ENCODE measurements at places on chromosomes 16 and 17. TPM values are rescaled to one million over a fixed set of nuclear protein-coding genes. Genes with fewer than 3 reads are reported as not detected.
A peak's percentile ranks its signal among the peaks of the same experiment; 100 is the strongest.

DNA sequence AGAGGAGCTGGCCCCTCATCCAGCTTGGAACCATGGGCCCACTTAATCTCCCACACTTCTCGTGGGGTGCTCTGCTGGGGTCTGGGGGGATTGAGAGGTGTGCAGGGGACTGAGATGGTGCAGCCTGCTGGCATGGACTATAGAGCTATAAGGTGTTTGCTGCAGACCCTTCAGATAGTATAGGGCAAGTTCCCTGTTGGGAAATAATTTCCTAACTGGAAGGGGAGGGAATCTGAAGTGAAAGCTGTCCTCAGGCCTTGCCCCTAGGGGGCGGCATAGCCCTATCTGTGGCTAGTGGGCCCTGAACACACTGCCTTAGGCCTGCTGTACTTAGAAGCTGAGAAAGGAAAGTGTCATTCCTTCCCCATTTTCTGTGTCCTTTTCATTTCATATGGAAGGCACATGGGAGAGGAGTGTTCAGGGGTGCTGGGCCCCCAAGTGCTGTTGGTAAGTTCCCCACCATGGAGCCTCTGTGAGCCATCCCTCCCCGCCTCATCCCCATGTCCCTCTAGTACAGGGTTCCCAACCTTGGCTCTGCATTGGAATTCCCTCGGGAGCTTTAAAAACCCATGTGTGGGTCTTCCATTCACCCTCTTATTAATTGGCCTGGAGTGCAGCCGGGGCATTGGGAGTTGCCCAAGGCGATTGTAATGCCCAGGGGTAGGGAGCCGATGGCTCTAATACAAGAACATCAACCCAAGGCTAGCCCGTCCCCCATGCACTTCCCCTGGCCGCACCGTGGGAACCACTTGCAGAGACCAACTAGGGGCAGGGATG lies 19.7 kb downstream of the GOSR2 start:
- DNase-seq, result peak; percentile 85

DNA sequence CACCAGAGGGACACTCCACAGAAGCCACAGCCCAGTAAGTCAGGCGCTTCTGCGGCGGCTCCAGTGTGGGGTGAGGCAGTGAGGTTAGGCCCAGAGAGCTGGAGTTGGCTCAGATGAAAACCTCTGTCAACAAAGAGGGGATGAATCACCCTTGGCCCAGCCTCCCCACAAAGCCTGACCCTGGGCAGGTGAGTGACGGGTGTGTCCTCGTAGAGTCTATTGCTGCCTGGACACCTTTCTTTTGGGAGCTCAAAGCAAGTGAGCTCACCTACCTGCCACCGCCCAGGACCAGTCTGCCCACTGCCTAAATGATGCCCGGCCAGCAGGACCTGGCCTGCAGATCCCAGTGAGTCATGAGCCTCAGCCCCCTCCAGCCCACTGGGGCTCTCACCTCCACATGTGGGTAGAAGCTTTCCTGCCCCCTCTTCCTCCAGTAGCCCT lies 24.9 kb upstream of the DBNDD1 start:
- peak; percentile 80 for DNase-seq

GRCh38 chr17:42889809-42890208 lies 10.8 kb upstream of the G6PC1 start:
- DNase-seq, result no peak

Gene GAS2L2
- not detected for polyA plus RNA-seq

- no peak for DNase-seq
These were observed 55.7 kb downstream of the PLD6 start for GRCh38 chr17:17150448-17150800.

DNA sequence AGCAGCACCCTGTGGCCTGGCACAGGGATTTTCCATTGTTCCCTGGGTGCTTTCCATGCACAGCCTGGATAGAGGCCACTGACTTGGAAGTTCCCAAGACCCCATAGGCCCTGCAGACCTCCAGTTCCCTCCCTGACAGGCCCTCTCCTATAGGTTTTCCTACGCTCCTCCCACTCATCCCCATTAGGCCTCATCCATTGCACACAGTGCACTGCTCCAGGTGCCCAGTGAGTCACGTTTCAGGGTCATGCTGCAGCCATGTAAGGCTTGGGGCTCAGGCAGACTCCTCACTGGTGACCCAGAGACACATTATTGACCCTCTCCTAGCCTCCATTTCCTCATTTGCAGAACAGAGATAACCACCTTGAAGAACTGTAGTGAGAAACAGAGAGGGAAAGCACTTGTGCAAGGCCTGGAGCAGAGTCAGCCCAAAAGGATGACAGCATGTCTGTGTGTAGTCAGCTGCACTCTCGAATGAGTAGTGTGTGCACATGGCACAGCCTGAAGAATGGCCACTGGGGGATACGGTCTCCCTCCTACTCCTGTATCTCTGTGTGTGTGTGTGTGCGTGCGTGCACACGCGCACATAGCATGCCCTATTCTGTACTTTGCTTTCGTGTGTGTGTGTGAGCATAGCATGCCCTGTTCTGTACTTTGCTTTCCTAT lies 26.8 kb downstream of the DRC3 start:
- no peak for DNase-seq

Gene WIPF2
- polyA plus RNA-seq, result 23.8 TPM

Gene LRRC37B
- polyA plus RNA-seq, result 13.3 TPM

Gene CMTM1
- 1.8 TPM for polyA plus RNA-seq

DNA sequence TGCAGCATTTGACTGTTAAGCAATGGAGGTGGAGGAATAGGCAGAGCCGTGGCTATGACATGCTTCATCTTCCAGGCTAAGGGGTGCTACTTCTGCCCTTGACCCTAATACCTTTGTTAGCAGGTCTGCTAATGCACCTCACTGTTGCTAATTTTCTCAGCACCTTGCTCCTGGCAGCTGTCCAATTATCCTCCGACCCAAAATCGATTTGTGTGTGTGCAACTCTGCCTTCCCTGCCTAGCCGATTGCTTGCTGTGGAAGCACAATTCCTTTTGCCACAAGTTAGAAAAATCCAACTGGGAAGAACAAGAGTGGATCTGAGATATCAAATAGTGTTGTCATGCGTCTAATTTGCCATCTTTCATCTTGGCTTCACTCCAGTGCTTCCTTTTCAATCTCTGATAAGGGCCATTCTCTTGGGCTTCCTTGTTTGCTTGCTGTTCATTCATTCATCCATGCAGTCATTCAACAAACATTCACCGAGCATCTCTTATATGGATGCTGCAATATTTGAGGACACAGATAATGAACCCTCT lies 422.8 kb downstream of the RBFOX1 start:
- DNase-seq, result peak; percentile 16

DNA sequence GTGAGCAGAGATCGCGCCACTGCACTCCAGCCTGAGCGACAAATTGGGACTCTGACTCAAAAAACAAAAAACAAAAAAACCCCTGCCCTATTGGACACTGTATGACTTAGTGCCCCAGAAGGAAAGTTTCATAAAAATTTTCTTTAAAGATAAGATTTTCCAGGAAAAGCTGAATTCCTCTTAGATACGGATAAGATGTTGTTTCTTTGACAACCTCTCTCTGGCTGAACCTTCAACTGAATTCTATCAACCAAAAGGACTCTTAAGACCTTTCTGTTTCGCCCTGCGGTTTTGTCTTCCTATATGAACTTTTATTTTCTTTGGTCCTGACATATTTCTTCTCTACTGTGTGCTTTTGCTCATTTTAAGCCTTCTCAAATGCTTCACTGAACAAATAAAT lies 35.8 kb downstream of the CPPED1 start:
- no peak for DNase-seq

GRCh38 chr17:36861531-36861930 lies 75.7 kb upstream of the LHX1 start:
- DNase-seq, result no peak

Gene HOXB4
- polyA plus RNA-seq, result 1.8 TPM

Gene RHOT1
- 22.6 TPM for polyA plus RNA-seq

GRCh38 chr17:47935961-47936360 lies 5.4 kb upstream of the PNPO start:
- DNase-seq, result no peak

Gene DYNC1LI2
- polyA plus RNA-seq, result 121 TPM

DNA sequence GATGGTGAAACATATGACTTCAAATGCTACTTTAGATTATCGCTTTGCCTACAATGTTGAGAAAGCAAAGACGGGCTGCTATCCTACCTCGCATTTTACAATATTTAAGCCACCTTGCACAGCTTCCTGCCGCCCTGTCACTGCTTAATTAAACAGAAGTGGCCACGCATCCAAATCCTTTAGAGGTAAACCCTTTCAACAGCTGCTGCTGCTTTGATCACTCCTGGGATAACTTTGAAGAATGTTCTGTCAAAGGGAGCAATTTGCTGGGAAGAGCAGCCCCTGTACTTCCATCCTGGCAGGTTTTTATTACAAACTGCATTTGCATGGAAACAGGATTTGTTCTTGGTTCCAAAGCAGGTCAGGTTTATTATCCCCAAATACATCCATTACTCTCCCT lies 24.2 kb upstream of the SSTR2 start:
- no peak for DNase-seq

Gene BAIAP3
- polyA plus RNA-seq, result 2.4 TPM

DNA sequence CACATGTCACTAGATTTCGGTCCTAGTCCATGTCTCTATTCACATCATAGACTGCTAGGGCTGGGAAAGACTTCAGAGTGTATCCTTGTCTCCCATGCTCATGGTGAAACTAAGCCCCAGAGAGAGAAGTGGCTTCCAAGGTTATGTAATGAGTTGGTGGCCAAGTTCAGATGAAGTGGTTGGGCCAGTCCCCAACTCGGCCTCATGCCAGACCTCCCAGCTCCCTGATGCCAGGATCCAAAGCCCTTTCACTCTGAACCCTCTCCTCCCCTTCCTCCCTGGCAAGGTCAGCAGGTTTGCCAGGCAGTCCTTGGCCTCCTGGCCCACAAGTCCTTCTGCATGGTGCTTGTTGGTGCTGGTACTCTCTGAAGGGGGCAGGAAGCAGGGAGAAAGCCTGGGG lies 189.7 kb downstream of the AXIN2 start:
- no peak for DNase-seq

DNA sequence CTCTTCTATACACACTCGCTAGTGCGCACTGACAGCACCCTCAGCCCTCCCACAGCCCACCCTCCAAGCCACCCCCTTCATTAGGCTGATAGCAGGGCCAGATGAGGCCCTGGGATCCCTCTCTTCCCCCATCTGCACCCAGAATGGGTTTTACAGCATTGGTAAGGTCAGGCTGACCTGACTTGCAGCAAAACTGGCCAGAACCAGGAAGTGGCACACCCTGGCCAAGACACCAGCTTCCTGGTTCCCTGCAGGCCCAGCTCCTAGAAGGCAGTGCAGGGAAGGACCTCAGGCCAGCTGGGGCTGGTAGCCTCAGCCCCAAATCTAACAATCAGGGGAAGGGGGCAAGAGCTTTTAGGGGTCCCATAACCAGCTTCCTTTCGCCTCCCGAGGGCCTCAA lies 50.0 kb upstream of the MRPS23 start:
- no peak for DNase-seq

Gene ZNF624
- polyA plus RNA-seq, result 3.2 TPM

DNA sequence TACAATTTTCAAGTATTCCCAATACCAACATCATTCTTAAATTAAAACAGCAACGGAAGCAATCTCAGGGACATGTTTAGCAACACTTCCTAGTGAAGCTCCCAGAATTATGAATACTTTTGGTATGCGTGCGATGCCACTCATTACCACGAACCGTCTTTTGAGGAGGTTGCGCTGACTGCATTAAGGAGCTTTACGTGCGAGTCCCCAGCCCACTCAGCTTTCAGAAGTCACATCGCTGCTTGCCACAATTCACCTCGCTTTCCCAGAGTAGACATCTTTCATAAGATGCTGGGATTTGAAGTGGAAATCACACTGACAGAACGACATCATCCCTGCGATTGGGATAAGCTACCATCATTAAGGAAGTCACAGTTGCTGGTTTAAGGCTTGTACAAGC lies 441.6 kb upstream of the HSBP1 start:
- DNase-seq, result no peak

- peak; percentile 74 for DNase-seq
These were observed 4.4 kb upstream of the ARMC7 start for GRCh38 chr17:75105126-75106080.

Gene KIF18B
- 5.0 TPM for polyA plus RNA-seq

Gene CTRB2
- not detected for polyA plus RNA-seq

- peak; percentile 82 for DNase-seq
These were observed 138.7 kb upstream of the RPH3AL start for GRCh38 chr17:491086-492021.

DNA sequence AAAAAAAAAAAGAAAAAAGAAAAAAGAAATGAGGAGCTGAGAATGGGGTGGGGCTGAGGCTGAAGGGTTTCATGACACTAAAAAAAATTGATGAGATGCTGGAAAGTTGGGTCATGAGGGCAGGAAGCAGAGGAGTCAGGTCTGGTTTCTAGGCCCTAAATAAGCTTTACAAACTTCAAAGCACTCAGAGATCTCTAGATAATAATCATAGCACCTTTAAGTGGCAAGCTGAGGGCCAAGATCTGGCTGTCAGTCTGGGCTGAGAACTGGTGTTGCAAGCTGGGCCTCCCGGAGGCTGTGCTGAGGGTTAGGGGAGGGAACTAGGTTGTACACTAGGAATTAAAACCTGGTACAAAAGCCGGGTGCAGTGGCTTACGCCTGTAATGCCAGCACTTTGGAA lies 6.4 kb downstream of the ZNF764 start:
- no peak for DNase-seq

DNA sequence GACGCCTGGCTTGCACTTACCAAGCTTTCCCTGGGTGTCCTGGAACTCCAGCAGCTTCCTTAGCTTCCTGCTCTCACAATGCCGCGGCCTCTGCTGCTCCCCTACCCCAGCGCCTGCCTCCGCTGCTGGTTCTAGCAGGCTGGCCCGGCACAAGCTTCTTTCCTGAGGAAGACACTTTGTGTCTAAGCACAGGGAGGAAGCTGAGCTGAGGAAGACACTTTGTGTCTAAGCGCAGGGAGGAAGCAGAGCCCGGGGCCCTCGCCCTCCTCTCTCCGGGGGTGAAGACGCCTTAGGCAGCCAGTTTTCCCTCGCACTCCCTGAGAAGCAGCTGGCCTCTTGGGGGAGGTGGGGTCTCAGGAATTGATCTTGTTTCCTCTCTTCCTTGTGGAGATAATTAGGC lies 64.9 kb downstream of the PLD6 start:
- no peak for DNase-seq

Gene ABCC3
- 16.9 TPM for polyA plus RNA-seq

- no peak for DNase-seq
These were observed 35.6 kb downstream of the CLEC3A start for GRCh38 chr16:78057803-78058564.

- no peak for DNase-seq
These were observed 13.9 kb upstream of the MLLT6 start for GRCh38 chr17:38691154-38691553.

GRCh38 chr17:9044772-9045463 lies 23.6 kb downstream of the NTN1 start:
- no peak for DNase-seq

Gene PLEKHM1
- polyA plus RNA-seq, result 23.8 TPM

Gene FBXW10
- not detected for polyA plus RNA-seq

DNA sequence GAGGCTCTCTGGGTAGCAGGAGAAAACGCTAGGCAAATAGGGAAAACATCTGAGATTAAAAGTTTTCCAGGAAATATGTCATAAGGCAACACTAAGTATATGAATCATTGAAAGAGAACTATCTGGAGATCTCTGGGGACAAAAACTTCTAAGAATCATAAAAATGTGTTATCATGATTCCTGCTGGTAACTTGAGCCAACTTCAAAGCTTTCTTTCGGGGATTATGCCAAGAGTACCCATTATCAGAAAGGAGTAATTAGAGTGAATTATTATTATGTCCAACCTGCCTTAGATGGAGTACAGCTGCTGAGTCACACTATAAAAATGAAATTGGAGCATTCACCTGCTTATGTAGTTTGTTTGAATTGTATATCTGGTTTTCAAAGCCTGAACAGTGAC lies 488.5 kb upstream of the SOX9 start:
- DNase-seq, result no peak

- peak; percentile 86 for DNase-seq
These were observed 3.5 kb upstream of the PKMYT1 start for GRCh38 chr16:2983706-2984136.

GRCh38 chr16:354291-354881 lies 1.9 kb upstream of the AXIN1 start:
- DNase-seq, result no peak

Gene KCTD19
- polyA plus RNA-seq, result not detected
